ENCODE measurements at places on chromosomes 2 and 18. TPM values are rescaled to one million over a fixed set of nuclear protein-coding genes. Genes with fewer than 3 reads are reported as not detected.

- H3K27ac ChIP-seq, result no peak overlapping the region
- no peak overlapping the region for H3K4me3 ChIP-seq
Measured at GRCh38 chr2:170092436-170093060, 85.4 kb upstream of the MYO3B start.

GRCh38 chr18:70260683-70261082, 28.2 kb upstream of the SOCS6 start:
- H3K36me3 ChIP-seq, result no peaks in the 10 kb centered on the region
- no peaks in the 10 kb centered on the region for H3K4me1 ChIP-seq
- H3K4me3 ChIP-seq, result no peak overlapping the region
- H3K27ac ChIP-seq, result no peak overlapping the region
- H3K27me3 ChIP-seq, result no peaks in the 10 kb centered on the region

- no peaks in the 10 kb centered on the region for H3K36me3 ChIP-seq
- no peaks in the 10 kb centered on the region for H3K4me1 ChIP-seq
- no peaks in the 10 kb centered on the region for H3K27me3 ChIP-seq
- DNase-seq, result no peak
- H3K27ac ChIP-seq, result no peak overlapping the region
Measured at GRCh38 chr18:4284528-4284927, 170.6 kb downstream of the DLGAP1 start.

- no peak for DNase-seq
- H3K27ac ChIP-seq, result no peak overlapping the region
Measured at GRCh38 chr2:72165792-72166191, 18.1 kb upstream of the CYP26B1 start.

Gene GPC1
- total RNA-seq, result 29.8 TPM

Gene B3GNT7
- 0.87 TPM for total RNA-seq
